Peyer's patch (tissue), 4 donors: ENCODE measurements at places on chromosomes 3 and 15. TPM values are rescaled to one million over a fixed set of nuclear protein-coding genes. Genes with fewer than 3 reads are reported as not detected.

DNA sequence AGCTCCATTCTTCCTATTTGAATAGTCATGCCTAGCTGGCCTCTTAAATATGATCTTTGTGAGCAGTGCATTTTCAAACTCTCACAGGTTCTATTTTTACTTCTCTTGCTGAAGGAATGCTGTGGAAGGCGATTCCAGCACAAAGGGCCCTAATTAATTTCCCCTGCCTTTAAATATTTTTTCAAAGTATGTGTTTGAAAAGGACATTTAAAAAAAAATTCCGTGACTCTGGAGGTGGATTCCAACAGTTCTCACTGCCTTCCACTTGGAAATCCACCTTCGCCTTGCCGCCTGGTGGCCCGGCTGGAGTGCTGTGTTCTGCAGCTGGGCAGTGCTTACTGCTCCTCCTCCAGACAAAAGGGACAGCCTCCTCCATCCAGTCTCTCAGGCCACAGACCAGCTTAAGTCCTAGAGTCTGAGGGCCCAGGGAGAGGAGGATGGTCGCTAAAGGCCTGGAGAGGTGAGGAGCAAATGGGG is 61.5 kb upstream of the CORO2B start:
- DNase-seq, result no peak
- H3K4me3 ChIP-seq, result no peak overlapping the region
- no peaks in the 10 kb centered on the region for H3K27me3 ChIP-seq
- no peaks in the 10 kb centered on the region for H3K4me1 ChIP-seq

GRCh38 chr3:43338295-43338694 is 52.0 kb downstream of the SNRK start:
- H3K4me1 ChIP-seq, result no peaks in the 10 kb centered on the region
- H3K27me3 ChIP-seq, result no peaks in the 10 kb centered on the region
- H3K36me3 ChIP-seq, result no peaks in the 10 kb centered on the region
- no peak overlapping the region for H3K4me3 ChIP-seq
- H3K27ac ChIP-seq, result no peak overlapping the region

DNA sequence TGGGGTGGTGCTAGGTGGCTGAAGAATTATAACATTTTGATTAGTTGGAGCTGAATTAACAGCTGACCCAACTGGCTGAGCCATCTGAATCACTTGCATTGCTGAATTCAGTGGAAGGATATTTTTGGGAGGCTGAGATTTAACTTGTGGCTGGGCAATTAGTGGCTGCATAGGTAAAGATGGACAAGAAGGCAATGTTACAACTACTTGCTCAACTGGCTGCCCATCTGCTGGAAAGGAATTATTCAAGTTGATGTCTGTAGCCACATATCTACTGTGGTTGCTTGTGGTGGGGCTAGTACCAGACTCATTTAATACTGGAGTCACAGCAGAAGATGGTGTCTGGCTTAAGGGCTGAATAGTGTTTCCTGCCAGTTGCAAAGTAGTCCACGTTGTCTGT is 36.4 kb downstream of the USF3 start:
- no peak for DNase-seq
- H3K4me3 ChIP-seq, result no peak overlapping the region
- H3K27ac ChIP-seq, result no peak overlapping the region
- peaks cover 41% of the 10 kb centered on the region for H3K36me3 ChIP-seq

- H3K27me3 ChIP-seq, result no peaks in the 10 kb centered on the region
- no peak overlapping the region for H3K4me3 ChIP-seq
- no peaks in the 10 kb centered on the region for H3K36me3 ChIP-seq
- no peak for DNase-seq
- H3K27ac ChIP-seq, result peak overlapping the region; percentile 2
- H3K4me1 ChIP-seq, result no peaks in the 10 kb centered on the region
These were observed 30.6 kb downstream of the CRTC3 start for GRCh38 chr15:90560229-90560776.

GRCh38 chr3:127013758-127014535 is 31.0 kb downstream of the PLXNA1 start:
- DNase-seq, result no peak
- no peak overlapping the region for H3K27ac ChIP-seq
- H3K4me3 ChIP-seq, result no peak overlapping the region
- no peaks in the 10 kb centered on the region for H3K36me3 ChIP-seq
- H3K4me1 ChIP-seq, result no peaks in the 10 kb centered on the region

DNA sequence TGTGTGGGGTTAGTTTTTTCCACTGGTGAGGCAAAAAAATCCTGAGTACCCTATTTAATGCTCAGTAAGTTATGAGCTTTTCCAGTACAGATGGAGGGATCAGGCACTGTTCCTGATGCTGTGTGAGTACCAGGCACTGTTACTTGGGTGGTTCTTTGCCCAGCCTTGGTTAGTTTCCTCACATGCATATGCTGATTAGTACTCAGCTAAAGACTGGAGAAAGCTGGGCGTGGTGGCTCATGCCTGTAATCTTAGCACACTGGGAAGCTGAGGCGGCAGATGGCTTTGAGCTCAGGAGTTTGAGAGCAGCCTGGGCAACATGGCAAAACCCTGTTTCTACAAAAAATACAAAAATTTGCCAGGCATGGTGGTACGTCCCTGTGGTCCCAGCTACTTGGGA is 210.3 kb upstream of the SGO1 start:
- H3K27me3 ChIP-seq, result no peaks in the 10 kb centered on the region
- H3K27ac ChIP-seq, result no peak overlapping the region
- no peak for DNase-seq
- no peak overlapping the region for H3K4me3 ChIP-seq
- H3K4me1 ChIP-seq, result no peaks in the 10 kb centered on the region
- H3K36me3 ChIP-seq, result no peaks in the 10 kb centered on the region

DNA sequence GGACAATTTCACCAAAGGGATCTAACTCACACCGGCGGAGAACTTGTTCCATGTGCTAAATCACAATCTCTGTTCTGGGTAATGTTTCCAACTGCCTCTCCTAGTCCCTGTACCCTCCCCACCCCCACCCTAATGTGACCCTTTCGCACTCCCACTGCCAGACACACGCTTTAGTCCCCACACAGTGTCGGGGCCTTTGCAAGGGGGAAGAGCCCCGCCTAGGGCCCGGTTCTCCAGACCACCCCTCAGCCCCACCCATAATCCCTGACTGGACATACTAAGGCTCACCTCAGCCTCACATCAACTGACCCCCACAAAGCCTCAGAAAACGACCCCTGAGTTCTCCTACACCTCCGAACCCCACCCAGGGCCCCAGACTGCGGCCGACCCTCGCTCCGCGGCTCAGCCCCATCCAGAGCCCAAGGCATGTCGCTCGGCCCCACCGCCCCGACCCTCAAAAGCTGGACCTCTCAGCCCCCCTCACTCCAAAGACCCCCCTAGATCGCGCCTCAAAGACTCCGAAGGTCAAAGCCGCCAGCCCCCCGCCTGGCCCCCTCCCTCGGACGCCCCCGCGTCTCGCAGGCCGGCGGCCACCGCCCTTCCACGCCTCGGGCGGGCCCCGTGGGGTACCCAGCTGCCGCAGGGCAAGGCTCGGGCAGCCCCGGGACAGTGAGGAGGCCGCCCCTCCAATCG is 72.0 kb upstream of the MAP4 start:
- H3K4me3 ChIP-seq, result peak overlapping the region; percentile 98
- DNase-seq, result no peak
- H3K4me1 ChIP-seq, result no peaks in the 10 kb centered on the region
- peak overlapping the region; percentile 87 for H3K27ac ChIP-seq
- no peaks in the 10 kb centered on the region for H3K27me3 ChIP-seq
- H3K36me3 ChIP-seq, result no peaks in the 10 kb centered on the region

- H3K36me3 ChIP-seq, result no peaks in the 10 kb centered on the region
- H3K27me3 ChIP-seq, result no peaks in the 10 kb centered on the region
- no peaks in the 10 kb centered on the region for H3K4me1 ChIP-seq
- peak; percentile 86 for DNase-seq
- peak within 1 kb of the TSS; percentile 47 for H3K4me3 ChIP-seq
These were observed at the start of gene CNTN4 for GRCh38 chr3:2098398-2099027. Gene CNTN4, plus strand, starts transcription at chr3:2098866.

- peaks cover 12% of the 10 kb centered on the region for H3K4me1 ChIP-seq
- DNase-seq, result no peak
- H3K4me3 ChIP-seq, result no peak overlapping the region
- no peaks in the 10 kb centered on the region for H3K27me3 ChIP-seq
- no peak overlapping the region for H3K27ac ChIP-seq
- no peaks in the 10 kb centered on the region for H3K36me3 ChIP-seq
These were observed 2.3 kb downstream of the LRRC28 start for GRCh38 chr15:99253381-99254090.

GRCh38 chr3:38717355-38718240 is 68.1 kb upstream of the SCN5A start:
- no peaks in the 10 kb centered on the region for H3K27me3 ChIP-seq
- H3K4me3 ChIP-seq, result no peak overlapping the region
- no peak for DNase-seq
- H3K4me1 ChIP-seq, result no peaks in the 10 kb centered on the region
- no peak overlapping the region for H3K27ac ChIP-seq

DNA sequence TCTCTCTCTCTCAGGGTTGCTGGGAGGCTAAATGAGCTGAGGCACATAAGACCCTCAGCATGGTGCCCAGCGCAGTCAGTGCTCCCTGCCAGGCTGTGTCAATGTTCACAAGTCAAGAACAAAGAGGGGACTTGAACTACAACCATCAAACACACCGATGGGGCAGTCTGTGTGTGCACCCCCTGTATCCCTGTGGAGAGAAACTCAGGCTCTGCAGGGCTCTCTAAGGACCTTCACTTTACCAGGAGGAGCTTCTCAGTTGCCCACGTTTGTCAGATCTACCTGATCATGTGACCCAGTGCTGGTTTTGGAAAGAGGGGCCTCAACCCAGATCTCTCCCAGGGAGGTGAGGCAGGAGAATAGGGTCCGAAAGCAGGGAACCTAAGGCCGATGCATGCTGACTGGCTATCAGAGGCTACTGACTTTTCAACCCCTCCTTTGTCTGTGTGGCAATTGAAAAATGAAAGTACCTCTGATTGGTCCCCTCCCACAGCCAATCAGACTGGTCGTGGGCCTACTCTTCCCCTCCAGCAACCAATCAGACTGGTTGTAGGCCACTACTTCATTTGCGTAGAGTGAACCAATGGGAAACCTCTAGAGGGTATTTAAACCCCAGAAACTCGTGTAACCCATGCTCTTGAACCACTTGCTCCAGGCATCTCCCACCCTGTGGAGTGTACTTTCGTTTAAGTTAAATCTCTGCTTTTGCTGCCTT is 34.0 kb downstream of the RHCG start:
- H3K4me1 ChIP-seq, result no peaks in the 10 kb centered on the region
- H3K36me3 ChIP-seq, result no peaks in the 10 kb centered on the region
- no peak overlapping the region for H3K27ac ChIP-seq
- no peak overlapping the region for H3K4me3 ChIP-seq
- no peaks in the 10 kb centered on the region for H3K27me3 ChIP-seq

DNA sequence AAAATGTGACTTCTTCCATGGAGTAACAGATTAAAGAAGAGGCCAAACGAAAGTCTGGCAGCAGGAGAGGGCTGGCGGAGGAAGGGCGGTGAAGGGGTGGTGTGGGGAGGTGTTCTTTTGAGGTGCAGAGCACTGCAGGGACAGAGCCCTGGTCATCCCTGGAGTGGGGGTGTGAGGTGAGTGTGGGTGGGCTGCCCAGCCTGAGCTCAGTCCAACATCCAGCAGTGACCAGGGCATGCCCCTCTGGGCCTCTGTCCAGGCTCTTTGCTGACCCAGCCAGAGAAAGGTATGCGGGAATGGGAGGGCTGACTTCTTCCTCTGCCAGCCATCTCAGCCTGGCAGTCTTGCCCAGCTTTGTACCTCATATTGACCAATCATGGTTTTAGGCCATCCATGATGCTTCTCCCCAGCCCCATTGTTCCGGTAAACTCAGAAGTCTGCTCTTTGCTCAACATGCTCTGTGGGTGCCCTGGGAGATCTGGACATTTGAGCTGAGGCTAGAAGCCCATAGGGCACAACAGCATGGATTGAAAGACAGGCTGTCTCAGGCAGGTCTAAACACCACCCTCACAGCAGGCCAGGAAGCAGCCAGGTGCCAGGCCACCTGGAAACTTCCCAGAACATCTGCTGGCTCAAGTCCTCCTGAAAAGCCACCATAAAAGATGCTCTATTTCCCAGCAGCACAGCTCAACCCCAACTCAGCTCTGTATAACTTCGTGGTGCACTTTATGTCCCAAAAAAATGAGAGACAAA is 25.9 kb upstream of the CXCR6 start:
- H3K4me3 ChIP-seq, result no peak overlapping the region
- no peaks in the 10 kb centered on the region for H3K27me3 ChIP-seq
- H3K36me3 ChIP-seq, result no peaks in the 10 kb centered on the region
- DNase-seq, result no peak
- no peak overlapping the region for H3K27ac ChIP-seq

DNA sequence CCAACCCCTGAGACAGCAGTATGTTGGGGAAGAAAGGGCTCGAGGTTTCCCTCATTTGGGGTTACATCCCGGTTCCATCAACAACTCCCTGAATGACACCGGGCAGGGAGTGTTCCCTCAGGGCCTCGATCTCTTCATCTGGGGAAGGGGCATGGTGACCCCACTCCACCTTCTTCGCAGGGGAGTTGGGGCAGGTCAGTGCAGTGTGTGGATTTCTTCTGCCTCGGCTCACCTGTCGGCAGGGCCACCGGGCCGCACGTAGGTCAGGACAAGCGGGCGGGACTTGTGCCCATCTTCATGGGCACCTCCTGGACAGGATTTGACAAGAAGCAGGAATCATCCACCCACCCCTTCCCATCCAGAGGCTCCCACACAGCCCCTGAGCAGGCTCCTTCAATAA is 17.4 kb downstream of the GRIP2 start:
- no peak overlapping the region for H3K27ac ChIP-seq
- DNase-seq, result no peak
- no peak overlapping the region for H3K4me3 ChIP-seq
- no peaks in the 10 kb centered on the region for H3K36me3 ChIP-seq

Gene KLHL40
- not detected for total RNA-seq

Gene PAK6
- total RNA-seq, result not detected

Gene C3orf52
- total RNA-seq, result 24.1 TPM

Gene SERPINI1
- 1.2 TPM for total RNA-seq

Gene FAM81A
- not detected for total RNA-seq

Gene GOLGA8H
- total RNA-seq, result 2.5 TPM

Gene CAMP
- total RNA-seq, result not detected
